Left renal pelvis (tissue), 4 donors: ENCODE measurements at places on chromosomes 13 and 19. TPM values are rescaled to one million over a fixed set of nuclear protein-coding genes. Genes with fewer than 3 reads are reported as not detected.

- no peak for DNase-seq
Measured at GRCh38 chr19:43674183-43674582, 4.2 kb upstream of the PLAUR start.

DNA sequence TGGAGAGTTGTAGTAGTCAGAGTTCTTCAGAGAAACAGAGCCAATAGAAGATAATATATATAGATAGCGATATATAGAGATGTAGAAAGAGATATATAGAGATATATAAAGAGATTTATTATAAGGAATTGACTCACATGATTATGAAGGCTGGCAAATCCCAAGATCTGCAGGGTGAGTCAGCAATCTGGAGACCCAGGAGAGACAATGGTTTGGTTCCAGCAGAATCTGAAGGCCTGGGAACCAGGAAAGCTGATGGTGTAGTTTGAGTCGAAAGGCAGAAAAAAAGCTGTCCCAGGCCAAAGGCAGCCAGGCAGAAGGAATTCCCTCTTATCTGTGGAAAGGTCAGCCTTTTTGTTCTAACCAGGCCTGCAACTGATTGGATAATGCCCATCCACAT is 194.1 kb downstream of the NUFIP1 start:
- no peak for DNase-seq

GRCh38 chr19:2334986-2335846 is 6.7 kb downstream of the SPPL2B start:
- no peak for DNase-seq

GRCh38 chr13:23160638-23161480 is 19.9 kb upstream of the SGCG start:
- peak; percentile 18 for DNase-seq

- DNase-seq = no peak
Measured at GRCh38 chr19:28134311-28134710, 1078.6 kb downstream of the UQCRFS1 start.

DNA sequence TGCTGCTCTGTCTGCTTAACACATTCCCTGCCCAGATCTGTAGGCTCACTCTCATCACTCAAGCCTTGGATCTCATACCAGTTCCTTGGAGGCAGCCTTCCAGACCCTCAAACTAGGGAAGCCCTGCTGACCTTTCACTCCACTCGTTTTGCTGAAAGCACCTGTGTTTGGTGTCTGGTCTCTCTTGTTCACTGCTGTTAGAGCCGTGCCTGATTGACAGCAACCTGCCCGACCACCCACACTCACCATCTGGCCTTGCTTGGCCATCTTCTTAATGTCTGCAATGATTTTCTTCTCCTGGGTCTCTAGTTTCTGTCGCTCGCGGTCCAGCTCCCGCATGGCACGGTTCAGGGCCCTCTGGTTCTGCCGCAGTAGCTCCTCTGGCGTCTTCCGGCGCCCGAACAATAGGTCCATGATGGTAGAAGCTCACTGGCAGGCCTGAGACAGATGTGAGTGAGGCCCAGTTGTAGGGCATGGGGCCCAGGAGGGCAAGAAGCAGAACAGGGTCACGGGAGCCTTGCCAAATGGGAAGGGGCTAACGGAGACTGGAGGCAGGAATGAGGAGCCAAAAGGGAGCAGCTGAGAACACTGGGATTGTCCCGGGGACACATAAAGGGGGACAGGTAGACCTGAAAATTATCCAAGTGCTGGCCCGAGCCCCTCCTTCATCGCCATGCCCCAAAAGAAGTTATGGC is 959 bp downstream of the CHMP2A start:
- DNase-seq = no peak

- DNase-seq = no peak
Measured at GRCh38 chr13:79003989-79004898, 345.3 kb upstream of the OBI1 start.

The ZNF419 gene
- 21.2 TPM for polyA plus RNA-seq

The ZNF888 gene
- polyA plus RNA-seq = 13.2 TPM

The TLE2 gene
- polyA plus RNA-seq = 39.1 TPM

The ZNF284 gene
- 4.3 TPM for polyA plus RNA-seq
